RPMI8226 (cell line): ENCODE measurements at places on chromosomes 6 and 20.

- DNase-seq, result no peak
Observed at GRCh38 chr6:136737871-136738691, 54.2 kb downstream of the MAP3K5 start.

DNA sequence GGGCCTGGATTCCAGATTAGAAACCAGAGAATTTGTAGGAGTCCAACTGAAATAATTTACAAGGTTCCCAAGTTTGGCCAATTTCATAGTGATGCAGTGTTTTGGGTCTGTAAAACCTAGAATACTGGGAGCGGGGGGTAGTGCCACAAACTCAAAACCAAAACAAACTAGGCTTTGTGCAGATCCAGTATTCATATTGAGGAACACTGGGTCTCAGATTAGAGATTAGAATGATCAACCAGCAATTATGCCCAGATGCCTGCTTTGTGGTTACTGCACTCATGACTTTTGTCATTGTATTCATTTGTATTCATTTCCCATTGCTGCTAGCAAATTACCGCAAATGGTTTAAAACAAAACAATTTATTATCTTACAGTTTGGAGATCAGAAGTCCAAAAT, 3.2 kb upstream of the NDUFAF4 start:
- DNase-seq, result no peak

DNA sequence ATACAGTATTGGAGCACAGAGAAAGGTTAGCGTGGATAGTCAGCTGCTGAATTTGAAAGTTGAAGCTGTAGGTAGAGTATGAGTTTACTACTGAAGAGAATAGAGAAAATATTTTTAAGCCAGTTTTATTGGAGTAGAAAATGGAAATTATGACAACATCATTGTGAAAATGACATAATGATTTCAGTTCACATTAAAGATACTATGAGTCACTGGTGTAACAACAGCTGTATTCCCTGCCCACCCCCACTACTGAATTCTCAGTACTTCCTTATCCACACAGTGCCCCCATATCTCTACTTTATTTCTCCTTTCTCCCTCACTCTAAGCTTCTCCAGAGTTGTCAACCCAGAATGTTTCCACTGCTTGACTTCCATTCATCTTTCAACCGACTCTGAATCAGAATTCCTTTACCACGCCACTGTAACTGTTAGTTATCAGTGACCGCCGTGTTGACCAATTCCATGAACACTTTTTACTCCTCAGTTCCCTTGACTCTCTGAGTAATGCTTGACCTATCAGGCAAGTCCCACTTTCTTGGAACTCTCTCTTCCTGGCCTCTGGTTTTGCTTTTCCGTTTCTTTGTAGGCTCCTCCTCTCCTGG, 139.6 kb downstream of the AIG1 start:
- no peak for DNase-seq

DNA sequence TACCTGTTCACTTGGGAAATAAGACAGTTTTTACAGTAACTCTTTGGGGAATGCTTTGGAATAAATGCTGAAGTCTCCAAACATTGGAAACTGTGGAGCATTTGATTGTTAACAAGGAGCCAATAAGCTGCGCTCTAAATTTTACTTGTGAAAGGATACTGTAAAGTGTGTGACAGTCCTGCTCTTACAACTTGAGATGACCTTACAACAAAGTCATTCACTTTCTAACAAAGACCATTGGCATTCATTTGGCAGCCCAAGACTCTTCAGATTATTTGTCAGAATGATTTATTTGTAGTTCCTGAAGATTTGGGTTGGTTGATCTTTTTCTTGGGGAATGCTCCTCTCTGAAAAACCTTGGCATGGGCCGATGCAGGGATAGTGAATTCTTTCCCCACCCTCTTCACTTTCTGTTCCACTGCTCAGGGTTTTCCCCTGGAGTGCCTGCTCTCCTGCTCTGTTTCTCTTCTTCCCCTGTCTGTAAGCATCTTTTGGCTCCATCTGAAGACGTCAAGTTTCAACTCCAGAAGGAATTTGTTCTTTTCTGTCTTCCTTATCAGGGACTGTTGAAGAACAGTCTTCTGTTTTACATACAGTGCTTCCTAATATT, 116.4 kb downstream of the AKAP7 start:
- DNase-seq, result no peak

DNA sequence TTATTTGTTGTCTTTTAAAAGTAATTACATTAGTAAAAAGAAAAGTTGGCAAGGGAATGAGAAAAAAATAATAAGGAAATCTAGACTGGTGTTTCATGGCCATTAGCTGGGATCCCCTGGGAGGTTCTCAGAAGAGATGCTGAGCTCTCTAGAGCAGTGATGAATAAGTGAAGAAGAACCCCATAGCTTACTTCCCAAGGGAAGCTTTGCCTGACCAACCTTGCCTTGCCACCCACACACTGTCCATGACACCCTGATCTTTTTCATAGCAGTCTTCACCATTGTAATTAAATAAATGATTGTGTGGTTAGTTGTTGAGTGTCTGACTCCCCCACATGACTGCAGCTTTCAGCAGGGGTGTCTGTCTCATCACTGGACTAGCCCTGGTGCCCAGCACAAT, 5.9 kb downstream of the C6orf163 start:
- DNase-seq, result no peak

- no peak for DNase-seq
Observed at GRCh38 chr6:11964729-11965335, 47.3 kb upstream of the HIVEP1 start.

GRCh38 chr20:51014797-51015722, 7.8 kb downstream of the KCNG1 start:
- peak; percentile 30 for DNase-seq

GRCh38 chr20:49893242-49894072, 21.9 kb downstream of the SPATA2 start:
- DNase-seq, result no peak

DNA sequence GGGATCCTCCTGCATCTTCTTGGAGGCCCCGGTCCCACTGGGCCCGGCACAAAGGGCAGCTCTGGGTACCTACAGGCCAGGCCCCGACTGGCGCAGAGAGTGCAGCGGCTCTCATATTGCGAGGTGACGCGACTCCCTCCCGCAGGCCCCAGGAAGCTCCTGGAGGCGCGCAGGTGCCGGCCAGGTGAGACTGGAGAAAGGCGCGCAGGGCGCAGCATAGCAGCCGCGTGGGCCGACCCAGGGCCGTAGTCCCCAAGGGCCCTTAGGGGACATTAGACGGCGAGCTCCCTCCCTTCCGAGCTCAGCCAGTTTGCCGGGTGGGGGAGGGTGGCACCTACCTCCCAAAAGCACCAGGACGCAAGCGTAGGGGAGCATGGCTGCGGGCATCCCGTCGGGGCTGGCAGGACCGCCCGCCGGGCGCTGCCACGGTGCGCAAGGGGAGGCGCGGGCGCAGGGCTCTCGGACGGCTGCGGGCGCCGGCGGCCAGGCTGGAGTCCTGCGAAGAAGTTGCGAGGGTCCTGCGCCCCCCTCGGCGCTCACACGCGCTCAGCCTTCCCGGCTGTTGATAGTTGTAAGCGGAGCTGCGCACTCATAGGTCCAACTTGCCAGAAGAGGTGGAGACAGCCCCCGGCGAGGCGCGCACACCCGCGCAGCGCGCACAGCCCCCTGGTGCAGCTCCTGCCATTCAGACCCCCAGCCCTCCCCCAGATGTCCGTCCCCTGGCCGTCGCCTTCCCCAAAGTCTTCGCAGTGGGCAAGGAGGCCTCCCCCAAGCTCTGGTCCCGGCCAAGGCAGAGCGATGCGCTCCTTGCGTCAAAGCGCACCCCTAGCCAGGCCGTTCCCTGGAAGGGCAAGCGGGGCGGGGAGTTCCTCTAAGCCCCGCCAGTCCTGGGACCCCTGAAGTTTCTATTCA, 622 bp downstream of the APCDD1L start:
- DNase-seq, result no peak

GRCh38 chr20:36574366-36575135, 1.2 kb downstream of the TGIF2 start:
- DNase-seq, result peak; percentile 59

GRCh38 chr20:57693670-57694329, 16.0 kb downstream of the PMEPA1 start:
- DNase-seq, result no peak

DNA sequence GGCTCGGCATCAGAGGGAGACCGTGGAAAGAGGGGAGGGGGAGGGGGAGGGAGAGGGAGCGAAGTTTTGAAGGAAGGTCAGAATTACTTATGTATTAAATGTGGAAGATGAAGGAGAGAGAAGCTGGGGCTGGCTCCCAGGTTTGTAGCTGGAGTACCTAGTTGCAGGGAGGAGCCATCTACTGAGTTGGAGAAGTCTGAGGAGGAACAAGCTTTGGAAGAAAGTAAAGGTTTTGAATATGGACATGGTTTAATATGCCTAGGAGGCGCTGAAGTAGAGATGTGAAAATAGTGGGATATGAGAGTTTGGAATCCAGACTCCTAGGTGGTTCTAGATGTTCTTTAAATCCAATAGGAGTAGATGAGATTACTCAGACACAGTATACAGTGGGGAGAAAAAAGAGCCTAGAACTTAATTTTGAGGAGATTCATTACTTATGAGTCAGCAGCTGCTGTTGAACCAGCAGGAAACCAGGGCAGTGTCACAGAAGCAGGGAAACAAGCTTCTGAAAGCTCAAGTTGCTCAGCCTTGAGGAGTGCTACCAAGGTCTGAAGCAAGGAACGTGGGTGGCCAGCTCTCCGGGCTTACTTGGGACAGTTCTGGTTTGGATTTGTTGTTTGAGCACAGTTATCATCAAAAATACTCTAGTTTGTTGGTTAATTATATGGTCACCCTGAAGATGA, 149.3 kb downstream of the UTRN start:
- DNase-seq, result no peak

- no peak for DNase-seq
Observed at GRCh38 chr6:168950858-168951214, 302.8 kb downstream of the THBS2 start.

DNA sequence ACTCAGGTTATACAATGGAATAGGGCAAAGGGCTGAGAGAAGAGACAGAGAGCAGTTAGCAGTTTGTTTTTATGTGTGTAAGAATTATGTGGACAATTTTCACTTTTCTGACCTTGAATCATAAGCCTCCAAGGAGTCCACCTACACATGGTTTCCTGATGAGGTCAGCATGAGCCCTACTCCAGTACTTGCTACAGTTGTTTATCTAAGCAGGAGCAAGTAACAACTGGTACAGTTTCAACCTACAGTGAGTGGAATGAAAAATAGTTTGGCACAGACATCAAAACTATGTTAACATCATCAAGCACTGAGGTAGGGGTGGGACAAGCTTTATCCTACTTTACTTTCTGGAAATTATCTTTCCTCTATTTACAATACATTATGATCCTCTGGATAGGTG, 426.7 kb upstream of the ID4 start:
- DNase-seq, result no peak

- DNase-seq, result no peak
Observed at GRCh38 chr20:9488063-9488462, 26.3 kb upstream of the LAMP5 start.

GRCh38 chr20:4138056-4138455, 122.7 kb upstream of the RNF24 start:
- DNase-seq, result no peak

GRCh38 chr20:51622004-51622874, 79.7 kb upstream of the NFATC2 start:
- DNase-seq, result no peak

- no peak for DNase-seq
Observed at GRCh38 chr6:142773324-142773723, 171.7 kb downstream of the HIVEP2 start.

GRCh38 chr6:154071711-154072110, 32.7 kb downstream of the OPRM1 start:
- DNase-seq, result no peak

DNA sequence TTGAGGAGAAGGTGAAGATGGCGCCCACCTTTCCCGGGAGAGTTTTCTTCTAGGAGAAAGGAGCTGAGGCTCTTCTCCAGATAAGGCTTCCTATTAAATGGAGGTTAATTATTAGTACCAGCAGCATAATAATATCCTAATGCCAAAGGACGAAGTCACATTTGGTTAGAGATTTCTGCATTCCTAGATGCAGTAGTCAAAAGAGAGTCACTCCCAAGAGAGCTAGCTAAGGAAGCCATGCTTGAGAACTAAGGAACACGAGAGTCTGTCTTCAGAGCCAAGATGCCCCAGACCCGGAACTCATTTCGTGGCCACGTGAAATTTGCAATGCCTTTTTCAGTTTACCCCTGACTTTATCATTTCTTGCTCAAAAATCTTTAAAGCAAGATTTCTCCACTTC, 132.7 kb downstream of the TSHZ2 start:
- DNase-seq, result no peak

- DNase-seq, result no peak
Observed at GRCh38 chr6:162854734-162855191, 127.0 kb downstream of the PACRG start.

DNA sequence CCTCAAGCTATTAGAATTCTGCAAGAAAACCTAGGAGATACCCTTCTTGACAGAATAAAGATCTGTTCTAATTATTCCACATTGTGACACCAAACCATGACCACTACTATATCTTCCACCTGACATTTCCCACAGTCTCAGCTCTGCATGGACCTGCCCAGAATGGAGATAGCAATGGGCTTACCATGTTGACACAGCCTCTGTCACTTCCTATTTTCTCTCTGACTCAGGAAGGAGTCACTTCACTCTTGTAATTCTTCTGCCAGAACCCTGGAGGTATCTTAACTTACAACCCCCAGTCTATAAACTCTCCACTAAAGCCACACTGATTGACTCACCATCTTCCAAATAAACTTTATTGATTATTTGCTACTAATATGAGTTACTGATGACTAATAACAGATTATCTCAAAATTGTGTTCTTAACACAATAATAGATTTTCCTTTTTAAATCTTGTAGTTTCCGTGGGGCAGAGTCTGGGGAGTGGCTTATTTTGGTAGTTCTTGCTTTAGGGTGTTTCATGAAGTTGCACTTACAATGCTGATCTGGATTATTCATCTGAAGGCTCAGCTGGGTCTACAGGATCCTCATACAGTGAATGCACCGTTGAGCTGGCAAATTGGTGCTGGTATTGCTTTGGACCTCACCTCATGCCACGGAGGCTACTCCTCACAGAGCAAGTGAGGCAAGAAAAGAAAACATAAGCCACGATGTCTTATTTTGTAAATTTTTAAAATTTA, 869.9 kb downstream of the KIF16B start:
- no peak for DNase-seq

- DNase-seq, result no peak
Observed at GRCh38 chr20:57742507-57743181, 32.8 kb upstream of the PMEPA1 start.

GRCh38 chr20:51566594-51566993, 24.1 kb upstream of the NFATC2 start:
- no peak for DNase-seq

DNA sequence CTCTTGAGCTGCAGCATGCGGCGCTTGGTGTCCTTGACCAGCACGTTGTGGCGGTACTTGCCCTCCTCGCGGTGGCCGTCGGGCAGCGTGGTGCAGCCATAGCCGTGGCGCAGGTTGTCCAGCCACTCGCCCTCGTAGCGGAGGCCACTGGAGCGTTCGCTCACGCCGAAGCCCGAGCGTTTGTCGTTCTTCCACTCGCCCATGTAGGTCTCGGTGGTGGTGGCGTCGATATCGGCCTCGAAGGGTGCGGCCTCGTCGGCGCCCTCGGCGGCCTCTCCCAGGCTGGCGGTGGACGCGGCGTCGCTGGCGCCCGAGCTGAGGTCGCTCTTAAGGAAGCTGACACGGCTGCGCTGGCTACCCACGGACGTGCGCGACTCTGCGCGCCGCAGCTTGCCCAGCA, 27.3 kb downstream of the JPH2 start:
- DNase-seq, result no peak

- no peak for DNase-seq
Observed at GRCh38 chr6:113493991-113494390, 363.2 kb upstream of the MARCKS start.

GRCh38 chr6:34583461-34583860, 27.3 kb upstream of the SPDEF start:
- DNase-seq, result peak; percentile 21
